ENCODE measurements at places on chromosomes 12 and 14.

GRCh38 chr14:38705220-38705619 lies 397.8 kb downstream of the SEC23A start:
- no peak for DNase-seq

DNA sequence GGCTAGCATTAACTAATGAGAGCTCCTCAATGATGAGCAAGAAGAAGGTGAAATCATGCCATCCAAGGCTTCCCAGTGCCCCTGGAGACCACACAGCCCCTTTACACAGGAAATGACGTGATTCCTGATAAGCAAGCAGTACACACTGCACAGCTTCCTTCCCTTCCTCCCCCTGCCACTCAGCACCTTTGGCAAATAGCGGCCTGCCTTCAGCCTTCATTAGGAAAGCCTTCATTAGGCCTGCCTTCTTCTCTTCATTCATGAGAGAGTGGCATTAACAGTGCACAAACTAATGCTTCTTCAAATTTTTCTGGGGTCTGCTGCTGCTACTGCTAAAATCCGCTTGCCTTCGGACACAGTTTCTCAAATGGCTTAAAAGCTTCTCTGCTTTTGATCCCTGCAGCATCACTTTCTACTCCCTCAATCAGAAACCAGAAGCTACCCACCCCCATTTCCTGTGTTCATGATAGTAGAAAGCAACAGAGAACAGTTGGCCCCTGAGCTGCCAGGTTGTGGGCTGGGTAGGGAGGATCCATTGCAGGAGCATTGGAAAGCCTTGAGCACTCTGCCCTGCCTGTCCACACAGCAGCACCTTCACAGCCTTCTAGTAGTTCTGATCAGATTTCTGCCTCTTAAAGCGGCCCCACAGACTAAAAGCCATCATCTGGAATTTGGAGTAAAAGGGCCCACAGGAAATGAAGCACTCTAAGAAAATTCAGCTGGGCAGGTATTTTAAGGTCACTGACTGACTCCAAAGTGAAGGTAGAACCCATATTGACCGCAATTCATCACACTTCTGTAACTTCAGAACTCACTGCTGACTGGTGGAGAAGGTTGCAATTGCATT lies 103.8 kb upstream of the ETV6 start:
- peak; percentile 19 for DNase-seq

DNA sequence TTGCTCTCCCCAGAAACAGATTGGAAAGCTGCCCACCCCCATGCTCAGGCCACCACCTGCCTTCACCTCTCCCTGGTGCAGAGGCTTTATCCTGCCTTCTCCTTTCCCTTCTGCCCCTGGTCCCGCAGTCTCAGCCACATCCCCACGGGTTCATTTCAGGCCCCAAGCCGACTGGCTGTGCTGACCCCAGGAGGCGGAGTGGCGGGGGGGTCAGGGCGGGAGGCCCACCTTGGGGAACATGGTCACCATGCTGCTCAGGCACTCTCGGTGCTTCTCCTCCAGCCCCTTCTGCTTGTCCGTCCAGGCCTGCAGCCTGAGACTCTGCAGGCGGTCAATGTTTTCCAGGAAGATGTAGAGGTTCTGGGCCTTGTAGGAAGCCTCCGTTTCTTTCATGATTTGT lies 6.9 kb downstream of the FAM186B start:
- no peak for DNase-seq

- DNase-seq = no peak
Observed at GRCh38 chr12:115135800-115136211, 451.8 kb upstream of the TBX3 start.
